ENCODE measurements at places on chromosomes 12 and 14.

GRCh38 chr14:55707365-55707804 is 127.4 kb downstream of the KTN1 start:
- DNase-seq: no peak

GRCh38 chr12:2161473-2161872 is 108.7 kb downstream of the CACNA1C start:
- DNase-seq: no peak

DNA sequence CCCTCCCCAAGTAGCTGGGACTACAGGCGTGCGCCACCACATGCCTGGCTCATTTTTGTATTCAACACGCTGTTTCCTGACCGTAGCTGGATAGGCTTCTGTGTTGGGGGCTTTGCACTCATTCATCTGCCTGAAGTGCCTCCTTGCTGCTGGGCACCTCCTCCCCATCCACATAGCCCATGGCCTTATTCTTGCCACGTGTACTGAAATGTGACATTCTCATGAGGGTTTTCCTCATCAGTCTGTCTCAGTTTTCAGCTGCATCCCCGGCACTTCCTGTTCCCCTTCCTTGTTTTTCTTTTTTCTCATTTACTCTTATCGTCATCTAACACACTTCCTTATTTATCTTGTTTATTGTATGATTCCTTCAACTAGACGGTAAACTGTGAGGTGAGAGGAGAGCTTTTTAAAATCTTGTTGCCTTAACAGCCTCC is 36.6 kb downstream of the RCOR1 start:
- no peak for DNase-seq

- DNase-seq: no peak
Measured at GRCh38 chr12:112116232-112117060, 7.9 kb upstream of the NAA25 start.

GRCh38 chr12:109703684-109704083 is 9.9 kb upstream of the FAM222A start:
- no peak for DNase-seq

Data from stimulated activated CD4-positive, alpha-beta T cell treated with anti-CD3 and anti-CD28 coated beads, Interleukin-4, amount 100 ng/mL, for 24 hours (primary cell).